Hematopoietic multipotent progenitor cell treated with erythropoietin and hydrocortisone succinate and interleukin-3 and kit ligand, for 17 days (in vitro differentiated cells): ENCODE measurements at places on chromosomes 7 and 10.

DNA sequence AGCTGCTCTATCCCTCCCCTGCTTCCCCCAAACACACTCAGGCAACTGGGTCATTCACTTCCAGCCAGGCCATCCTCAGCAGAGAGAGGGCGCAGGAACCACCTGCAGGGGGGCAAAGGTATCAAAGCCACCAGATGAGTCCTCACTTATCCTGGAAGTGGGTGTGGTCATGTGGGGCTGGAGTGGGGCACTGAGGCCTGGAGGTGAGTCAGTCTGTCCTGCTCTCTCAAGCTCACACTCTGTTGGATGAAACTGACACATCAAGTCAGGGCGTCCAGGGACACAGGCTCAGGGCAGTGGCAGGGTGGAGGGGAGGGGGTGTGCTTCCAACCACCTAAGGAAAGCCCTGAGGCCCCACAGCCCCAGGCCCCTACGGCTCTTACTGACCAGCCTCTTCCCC lies 8.0 kb upstream of the ELFN1 start:
- DNase-seq: no peak

- no peak for DNase-seq
Observed at GRCh38 chr7:103048833-103049232, 25.8 kb downstream of the FBXL13 start.

DNA sequence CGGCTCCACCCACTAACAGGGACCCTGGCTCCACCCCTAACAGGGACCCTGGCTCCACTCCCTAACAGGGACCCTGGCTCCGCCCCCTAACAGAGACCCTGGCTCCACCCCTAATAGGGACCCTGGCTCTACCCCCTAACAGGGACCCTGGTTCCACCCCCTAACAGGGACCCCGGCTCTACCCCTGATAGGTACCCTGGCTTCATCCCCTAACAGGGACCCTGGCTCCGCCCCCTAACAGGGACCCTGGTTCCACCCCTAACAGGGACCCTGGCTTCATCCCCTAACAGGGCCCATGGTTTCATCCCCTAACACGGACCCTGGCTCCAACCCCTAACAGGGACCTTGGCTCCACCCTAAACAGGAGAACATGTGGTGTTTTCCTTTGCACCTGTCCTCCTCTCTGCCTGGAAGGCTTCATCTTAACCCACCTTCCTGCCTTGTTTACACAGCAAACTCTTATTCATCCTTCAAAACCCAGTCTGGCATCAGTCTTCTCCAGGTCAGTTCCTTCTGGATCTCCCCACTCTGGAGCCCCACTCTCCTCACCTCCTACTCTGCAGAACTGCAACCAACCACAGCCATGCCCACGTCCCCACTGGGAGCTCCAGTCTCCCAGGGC lies 58.0 kb downstream of the CHST15 start:
- no peak for DNase-seq

DNA sequence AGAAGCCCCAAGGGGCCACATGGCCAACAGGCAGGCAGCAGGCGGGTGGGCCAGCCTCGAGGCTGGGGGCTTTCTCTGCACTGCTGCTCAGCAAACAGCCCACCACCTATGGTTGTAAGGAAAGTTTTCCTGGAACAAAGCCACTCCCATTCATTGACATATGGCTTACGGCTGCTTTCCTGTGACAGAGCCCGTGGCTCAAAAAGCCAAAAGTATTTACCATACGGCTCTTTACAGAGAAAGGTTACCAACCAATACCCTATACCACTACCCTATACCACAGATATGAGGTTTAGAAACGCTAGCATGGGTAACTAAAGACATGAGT lies 152.7 kb downstream of the MAD1L1 start:
- DNase-seq: no peak

DNA sequence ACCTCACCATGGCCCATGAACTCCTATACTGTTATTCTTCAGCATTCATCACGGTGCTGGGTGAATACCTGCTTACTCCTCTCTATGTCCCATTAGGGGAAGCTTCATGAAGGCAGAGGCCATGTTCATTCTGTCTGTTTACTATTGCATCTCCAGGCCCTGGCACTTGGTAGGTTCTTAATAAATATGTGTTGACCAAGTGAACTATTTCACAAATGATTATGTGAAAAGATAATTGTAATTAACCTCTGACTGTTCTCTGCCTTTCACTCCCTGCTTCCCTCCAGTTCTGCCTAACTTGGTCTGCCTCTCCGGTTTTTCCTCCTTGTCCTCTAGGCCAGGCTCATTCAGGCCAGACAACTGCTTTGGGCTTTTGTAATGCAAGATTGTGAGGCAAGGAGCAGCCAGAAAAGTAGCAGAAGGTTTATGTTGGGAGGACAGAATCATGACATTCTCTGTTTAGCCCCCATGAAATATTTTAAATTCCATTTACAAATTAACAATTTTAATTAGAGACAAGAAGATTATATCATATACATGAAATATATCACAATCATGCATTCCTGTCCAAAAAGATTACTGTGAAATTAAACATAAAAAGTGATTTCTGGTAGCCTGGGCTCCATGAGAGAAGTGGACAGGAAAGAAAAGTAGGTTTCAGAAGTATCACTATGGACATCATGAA lies 42.1 kb upstream of the PLXNA4 start:
- DNase-seq: no peak

DNA sequence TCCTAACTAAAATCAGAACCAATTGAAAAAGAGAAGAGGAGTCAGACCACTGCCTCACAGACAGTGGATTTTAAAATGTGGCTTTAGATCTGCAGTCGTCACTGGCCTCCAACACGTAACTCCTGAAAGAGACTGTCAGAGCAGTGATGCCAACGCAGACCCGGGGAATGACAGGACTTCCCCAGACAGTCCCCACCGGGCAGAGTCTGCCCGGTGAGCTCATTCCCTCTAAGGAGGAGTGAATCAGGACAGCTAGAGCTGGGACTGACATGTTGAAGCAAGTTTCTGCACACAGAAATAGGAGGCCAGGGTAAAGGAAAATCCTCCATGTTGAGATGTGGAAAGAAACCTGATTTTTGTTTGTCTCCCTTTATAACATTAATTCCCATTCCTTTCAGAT lies 105.0 kb downstream of the TES start:
- no peak for DNase-seq

- DNase-seq: no peak
Observed at GRCh38 chr10:62748386-62748785, 56.1 kb upstream of the ADO start.

- DNase-seq: no peak
Observed at GRCh38 chr10:109740436-109740835, 182.9 kb downstream of the XPNPEP1 start.
